Left ventricle myocardium inferior (tissue), 1 donor: ENCODE measurements at places on chromosomes 12 and 14. TPM values are rescaled to one million over a fixed set of nuclear protein-coding genes. Genes with fewer than 3 reads are reported as not detected.

DNA sequence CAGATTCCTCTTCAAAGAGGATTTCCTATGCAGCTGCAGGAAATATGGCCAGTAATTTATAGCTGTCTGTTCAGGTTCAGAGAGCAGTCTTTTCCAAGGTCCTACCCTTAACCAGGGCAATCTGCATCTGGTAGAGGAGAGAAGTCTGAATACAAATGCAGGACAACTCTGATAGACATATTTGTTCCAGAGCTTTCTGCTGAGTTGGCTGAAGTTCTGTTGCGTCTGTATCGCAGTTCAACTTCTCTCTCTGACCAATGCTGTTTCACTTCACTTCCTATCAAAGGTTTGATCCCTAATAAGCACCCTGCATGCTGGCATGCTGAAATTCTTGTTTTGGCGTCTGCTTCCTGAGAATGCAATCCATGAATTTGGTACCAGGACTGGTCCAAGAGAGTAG, 14.0 kb upstream of the CCDC91 start:
- no peaks in the 10 kb centered on the region for H3K27me3 ChIP-seq
- H3K27ac ChIP-seq, result no peak overlapping the region
- DNase-seq, result no peak
- H3K4me3 ChIP-seq, result no peak overlapping the region

- DNase-seq, result no peak
- H3K4me3 ChIP-seq, result no peak overlapping the region
- H3K36me3 ChIP-seq, result no peaks in the 10 kb centered on the region
- H3K27me3 ChIP-seq, result no peaks in the 10 kb centered on the region
- H3K4me1 ChIP-seq, result no peaks in the 10 kb centered on the region
Measured at GRCh38 chr14:87888136-87888999, 104.6 kb downstream of the GALC start.

ADAMTS20 gene
- not detected for total RNA-seq

DNA sequence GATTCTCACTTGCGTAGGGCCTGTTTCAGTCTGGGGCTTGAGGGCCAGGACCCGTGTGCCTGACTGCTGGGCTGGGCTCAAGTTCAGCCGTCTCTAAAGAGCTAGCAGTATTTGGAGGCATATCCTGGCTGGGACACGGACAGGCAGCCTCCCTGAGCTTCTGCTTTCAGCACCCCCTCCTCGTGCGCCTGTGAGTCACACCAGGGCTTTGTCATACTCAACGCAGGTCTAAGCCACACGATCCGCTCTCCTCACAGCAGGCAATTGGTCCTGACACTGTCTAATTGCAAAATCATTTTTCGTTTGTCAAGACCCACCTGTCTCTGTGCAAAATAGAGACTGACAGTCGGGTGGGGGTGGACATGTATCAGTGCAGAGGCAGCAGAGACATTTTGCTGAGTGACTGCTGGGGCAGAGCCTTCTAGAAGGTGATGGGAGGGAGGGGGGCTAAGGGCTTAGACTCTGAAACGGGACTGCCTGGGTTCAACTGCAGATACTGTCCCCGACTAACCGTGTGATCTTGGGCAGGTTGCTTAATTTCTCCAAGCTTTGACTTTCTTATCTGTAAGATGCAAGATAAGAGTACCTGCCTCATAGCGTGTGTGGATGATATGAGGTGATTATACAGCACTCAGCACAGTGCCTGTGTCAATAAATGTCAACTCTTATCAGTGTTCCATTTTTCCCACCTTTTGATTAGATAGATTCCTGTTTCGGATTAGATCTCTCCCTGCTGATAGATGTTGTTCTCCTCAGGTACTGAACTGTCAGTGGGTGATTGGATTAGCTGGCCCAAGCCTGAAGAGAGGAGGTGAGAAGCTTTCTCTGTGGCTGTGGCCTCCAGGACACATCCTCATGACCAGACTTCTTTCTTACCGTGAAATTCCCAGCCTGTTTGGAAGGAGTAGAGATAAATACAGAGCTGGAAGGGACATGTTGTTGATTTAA, 53.1 kb downstream of the KCNA1 start:
- H3K4me1 ChIP-seq, result no peaks in the 10 kb centered on the region
- peaks cover 57% of the 10 kb centered on the region for H3K27me3 ChIP-seq
- H3K36me3 ChIP-seq, result no peaks in the 10 kb centered on the region

DNA sequence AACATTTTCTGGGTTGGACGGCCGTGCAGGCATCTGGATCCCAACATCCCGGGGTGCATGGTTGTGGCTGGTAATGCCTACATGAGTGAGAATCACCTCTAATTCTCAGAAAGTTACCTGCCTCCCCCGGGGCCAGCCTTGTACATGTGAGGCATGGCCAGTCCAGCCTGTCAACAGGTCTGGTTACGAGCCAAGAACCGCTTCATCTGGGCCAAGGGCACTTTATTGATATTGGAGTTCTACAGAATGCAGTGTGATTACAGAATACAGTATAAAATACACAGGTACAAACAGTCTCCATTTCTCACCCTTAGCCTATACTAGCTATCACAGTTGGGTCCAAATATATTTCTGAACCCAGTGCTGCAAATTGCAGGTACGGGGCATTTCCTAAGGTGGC, 84.9 kb upstream of the EVL start:
- no peak overlapping the region for H3K27ac ChIP-seq
- DNase-seq, result no peak
- no peaks in the 10 kb centered on the region for H3K36me3 ChIP-seq
- H3K4me1 ChIP-seq, result peaks cover 6% of the 10 kb centered on the region
- H3K27me3 ChIP-seq, result no peaks in the 10 kb centered on the region

GRCh38 chr14:68402525-68403101, 390.3 kb downstream of the ZFP36L1 start:
- H3K27ac ChIP-seq, result peak overlapping the region; percentile 37
- H3K36me3 ChIP-seq, result no peaks in the 10 kb centered on the region
- DNase-seq, result no peak
- H3K4me3 ChIP-seq, result no peak overlapping the region
- H3K4me1 ChIP-seq, result peaks cover 65% of the 10 kb centered on the region
- no peaks in the 10 kb centered on the region for H3K27me3 ChIP-seq

- H3K36me3 ChIP-seq, result no peaks in the 10 kb centered on the region
- no peak overlapping the region for H3K27ac ChIP-seq
- DNase-seq, result no peak
- H3K4me1 ChIP-seq, result no peaks in the 10 kb centered on the region
Measured at GRCh38 chr12:24134092-24134491, 184.6 kb upstream of the SOX5 start.

DNA sequence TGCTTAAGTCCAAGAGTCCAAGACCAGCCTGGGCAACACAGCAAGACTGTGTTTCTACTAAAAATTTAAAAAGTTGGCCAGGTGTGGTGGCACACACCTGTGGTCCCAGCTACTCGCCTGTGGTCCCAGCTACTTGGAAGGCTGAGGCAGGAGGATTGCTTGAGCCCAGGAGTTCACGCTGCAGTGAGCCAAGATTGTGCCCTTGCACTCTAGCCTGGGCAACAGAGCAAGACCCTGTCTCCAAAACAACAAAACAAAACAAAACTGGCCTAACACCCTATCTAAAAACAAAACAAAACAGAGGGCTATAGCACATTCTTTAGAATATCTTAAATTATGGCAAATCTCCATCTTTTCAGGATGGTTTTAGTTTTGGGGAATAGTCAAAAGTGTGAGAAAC, 3.1 kb upstream of the LYZ start:
- H3K4me1 ChIP-seq, result peaks cover 3% of the 10 kb centered on the region
- no peak for DNase-seq
- H3K36me3 ChIP-seq, result no peaks in the 10 kb centered on the region

OR10AD1 gene
- not detected for total RNA-seq

DNA sequence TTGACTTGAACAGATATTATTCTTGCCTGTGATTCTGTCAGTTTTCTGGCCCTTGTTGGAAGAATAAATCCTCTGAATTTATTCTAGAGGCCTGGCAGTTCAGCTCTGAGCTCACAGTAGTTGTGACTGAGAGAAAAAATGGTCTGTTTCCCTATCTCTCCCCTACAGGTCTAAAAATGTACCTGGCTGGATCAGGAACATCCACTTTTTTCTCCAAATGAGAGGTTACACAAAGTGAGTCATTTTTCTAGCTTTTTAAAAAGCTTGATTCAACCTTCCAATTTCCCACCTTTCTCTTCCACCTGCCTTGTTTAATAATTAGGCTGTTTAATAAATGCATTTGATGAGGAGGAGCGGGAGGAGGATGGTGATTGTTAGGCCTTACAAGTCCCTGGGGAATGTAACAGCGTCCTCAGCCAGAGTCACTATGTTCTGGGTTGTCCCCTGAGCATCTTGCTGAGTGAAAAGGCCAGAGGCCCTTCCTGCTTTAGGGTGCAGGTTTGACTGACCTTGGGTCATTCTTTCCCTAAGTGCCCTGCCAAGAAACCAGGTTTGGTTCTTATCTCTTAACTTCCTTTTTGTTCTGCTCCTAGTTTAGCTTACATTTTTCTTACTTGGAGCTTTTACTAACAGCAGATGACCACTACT, 91.7 kb upstream of the FUT8 start:
- H3K4me1 ChIP-seq, result no peaks in the 10 kb centered on the region
- H3K27ac ChIP-seq, result no peak overlapping the region
- H3K4me3 ChIP-seq, result no peak overlapping the region
- DNase-seq, result no peak
- H3K36me3 ChIP-seq, result no peaks in the 10 kb centered on the region
- H3K27me3 ChIP-seq, result peaks cover 4% of the 10 kb centered on the region

DNA sequence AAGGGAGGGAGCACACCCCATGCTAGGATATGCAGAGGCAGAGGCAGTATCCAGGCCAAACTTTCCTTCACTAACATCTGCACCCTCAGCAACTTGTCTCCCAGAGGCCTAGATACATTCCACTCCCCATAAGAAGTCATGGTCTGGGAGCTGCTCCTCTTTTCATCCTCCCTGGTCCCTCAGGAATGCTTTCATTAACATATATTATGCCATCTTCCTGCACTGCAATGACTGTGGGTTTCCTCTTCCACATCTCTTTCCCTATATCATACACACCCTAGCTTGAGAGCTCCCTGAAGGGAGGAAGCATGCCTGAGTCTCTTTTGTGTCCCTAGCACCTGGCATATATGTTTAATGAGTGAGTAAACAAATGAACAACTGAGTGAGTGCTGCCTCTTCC, 8.6 kb downstream of the DDN start:
- H3K4me1 ChIP-seq, result peaks cover 22% of the 10 kb centered on the region
- no peaks in the 10 kb centered on the region for H3K36me3 ChIP-seq
- no peak overlapping the region for H3K4me3 ChIP-seq
- peaks cover 91% of the 10 kb centered on the region for H3K27me3 ChIP-seq
- no peak for DNase-seq

GRCh38 chr14:104081951-104082464, 3.5 kb upstream of the ASPG start:
- DNase-seq, result peak; percentile 10
- H3K4me1 ChIP-seq, result peaks cover 45% of the 10 kb centered on the region
- H3K27me3 ChIP-seq, result peaks cover 51% of the 10 kb centered on the region
- no peak overlapping the region for H3K4me3 ChIP-seq

GRCh38 chr14:93160353-93160801, 24.3 kb downstream of the MOAP1 start:
- no peaks in the 10 kb centered on the region for H3K27me3 ChIP-seq
- H3K27ac ChIP-seq, result no peak overlapping the region
- H3K36me3 ChIP-seq, result no peaks in the 10 kb centered on the region
- no peak for DNase-seq
- H3K4me3 ChIP-seq, result no peak overlapping the region
- no peaks in the 10 kb centered on the region for H3K4me1 ChIP-seq

GPATCH2L gene
- total RNA-seq, result 26.5 TPM

- no peak overlapping the region for H3K27ac ChIP-seq
- no peaks in the 10 kb centered on the region for H3K27me3 ChIP-seq
- H3K4me3 ChIP-seq, result no peak overlapping the region
- peaks cover 15% of the 10 kb centered on the region for H3K4me1 ChIP-seq
- no peak for DNase-seq
Measured at GRCh38 chr14:50679674-50680073, 11.6 kb upstream of the SAV1 start.

- H3K4me3 ChIP-seq, result no peak overlapping the region
- H3K36me3 ChIP-seq, result no peaks in the 10 kb centered on the region
- no peaks in the 10 kb centered on the region for H3K27me3 ChIP-seq
- H3K4me1 ChIP-seq, result no peaks in the 10 kb centered on the region
- no peak for DNase-seq
Measured at GRCh38 chr12:94488463-94488862, 28.8 kb upstream of the CEP83 start.

GRCh38 chr12:112121780-112122565, 3.4 kb upstream of the TRAFD1 start:
- no peaks in the 10 kb centered on the region for H3K27me3 ChIP-seq
- DNase-seq, result peak; percentile 74
- H3K27ac ChIP-seq, result peak overlapping the region; percentile 85
- H3K4me3 ChIP-seq, result peak overlapping the region; percentile 44

DNA sequence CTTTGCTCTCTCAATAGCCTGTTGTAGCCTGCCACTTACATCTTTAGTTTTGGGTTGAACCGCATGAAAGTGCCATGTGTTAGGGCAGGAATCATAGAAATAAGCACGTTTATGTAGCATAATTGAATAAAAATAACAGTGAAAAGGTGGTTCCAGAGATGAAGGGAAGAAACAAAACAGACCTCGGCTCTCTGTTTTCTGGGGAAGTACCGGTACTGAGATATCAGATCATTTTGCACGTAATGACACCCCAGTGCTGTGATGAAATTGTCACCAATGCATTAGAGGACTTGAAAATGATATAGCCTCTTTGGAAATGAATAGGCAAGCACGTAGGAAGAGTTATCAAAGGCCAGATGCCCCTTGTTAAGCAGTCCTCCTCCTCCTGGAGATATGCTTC, 42.5 kb upstream of the DLK1 start:
- H3K4me3 ChIP-seq, result no peak overlapping the region
- H3K4me1 ChIP-seq, result peaks cover 16% of the 10 kb centered on the region

GRCh38 chr12:11729439-11730150, 80.1 kb downstream of the ETV6 start:
- DNase-seq, result no peak
- H3K27me3 ChIP-seq, result no peaks in the 10 kb centered on the region
- H3K27ac ChIP-seq, result no peak overlapping the region
- peaks cover 49% of the 10 kb centered on the region for H3K4me1 ChIP-seq

DNA sequence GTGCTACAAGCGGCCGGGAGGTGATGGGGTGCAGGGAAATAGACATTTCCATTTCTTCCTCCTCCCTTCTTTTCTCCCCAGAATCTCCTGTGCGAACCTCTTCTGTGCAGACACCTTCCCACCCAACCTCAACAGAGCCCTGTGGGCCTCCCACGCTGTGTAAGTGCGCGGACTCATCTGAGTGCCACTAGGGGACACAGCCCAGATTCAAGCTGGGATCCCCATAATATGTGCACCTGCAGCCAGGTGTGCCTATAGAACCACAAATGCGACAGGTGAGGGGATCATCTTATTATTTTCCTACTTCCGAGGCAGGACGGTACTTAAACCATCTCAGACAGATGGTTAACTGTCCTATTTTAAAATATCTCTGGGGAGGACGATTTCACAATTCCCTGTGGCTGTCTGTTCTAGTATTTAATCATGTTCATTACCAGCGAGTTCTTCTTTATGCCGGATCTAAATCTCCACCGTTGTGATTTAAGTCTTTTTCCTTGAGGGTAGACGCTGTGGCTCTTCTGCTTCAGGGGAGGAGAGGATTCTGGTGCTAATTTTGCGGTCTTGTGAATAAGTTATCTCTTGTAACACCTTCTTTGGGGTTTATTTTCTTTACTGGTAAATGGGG, 17.2 kb upstream of the CACNA1C start:
- H3K4me1 ChIP-seq, result peaks cover 92% of the 10 kb centered on the region
- peak overlapping the region; percentile 32 for H3K27ac ChIP-seq
- DNase-seq, result no peak
- no peaks in the 10 kb centered on the region for H3K27me3 ChIP-seq
- H3K36me3 ChIP-seq, result no peaks in the 10 kb centered on the region

- H3K36me3 ChIP-seq, result no peaks in the 10 kb centered on the region
- no peak overlapping the region for H3K4me3 ChIP-seq
- no peak for DNase-seq
- no peak overlapping the region for H3K27ac ChIP-seq
- no peaks in the 10 kb centered on the region for H3K27me3 ChIP-seq
- H3K4me1 ChIP-seq, result peaks cover 21% of the 10 kb centered on the region
Measured at GRCh38 chr12:93319523-93320050, 58.1 kb upstream of the NUDT4 start.

KCNMB4 gene
- 1.4 TPM for total RNA-seq
